ENCODE measurements at places on chromosomes 1 and 21. TPM values are rescaled to one million over a fixed set of nuclear protein-coding genes. Genes with fewer than 3 reads are reported as not detected.

GRCh38 chr1:38084700-38085099 is 38.1 kb upstream of the POU3F1 start:
- no peak for DNase-seq

GRCh38 chr1:207896547-207896946 is 14.4 kb downstream of the CD34 start:
- DNase-seq: no peak

- no peak for DNase-seq
These were observed 88.6 kb upstream of the SPATA6 start for GRCh38 chr1:48560577-48560976.

DNA sequence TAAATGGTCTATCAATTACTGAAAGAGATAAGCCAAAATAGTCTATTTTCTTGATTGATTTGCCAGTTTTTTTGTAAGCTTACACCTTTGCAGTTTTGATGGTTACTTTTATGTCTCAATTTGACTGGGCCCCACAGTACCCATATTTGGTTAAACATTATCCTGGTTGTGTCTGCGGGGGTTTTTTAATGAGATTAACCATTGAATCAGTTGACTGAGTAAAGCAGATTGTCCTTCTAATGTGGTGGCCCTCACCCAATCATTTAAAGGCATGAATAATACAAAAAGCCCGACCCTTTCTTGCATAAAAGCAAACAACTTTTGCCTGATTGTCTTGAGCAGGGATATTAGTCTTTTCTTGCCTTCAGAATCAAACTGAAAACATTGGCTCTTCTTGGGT is 650.0 kb upstream of the RGS18 start:
- DNase-seq: no peak

GRCh38 chr1:169160845-169161495 is 54.5 kb downstream of the ATP1B1 start:
- no peak for DNase-seq

- no peak for DNase-seq
These were observed 259.6 kb upstream of the RRP15 start for GRCh38 chr1:218025454-218025853.

GRCh38 chr1:108719656-108720435 is 7.1 kb downstream of the FNDC7 start:
- no peak for DNase-seq

- DNase-seq: peak; percentile 86
These were observed 11.7 kb upstream of the HSD11B1 start for GRCh38 chr1:209692745-209693504.

DNA sequence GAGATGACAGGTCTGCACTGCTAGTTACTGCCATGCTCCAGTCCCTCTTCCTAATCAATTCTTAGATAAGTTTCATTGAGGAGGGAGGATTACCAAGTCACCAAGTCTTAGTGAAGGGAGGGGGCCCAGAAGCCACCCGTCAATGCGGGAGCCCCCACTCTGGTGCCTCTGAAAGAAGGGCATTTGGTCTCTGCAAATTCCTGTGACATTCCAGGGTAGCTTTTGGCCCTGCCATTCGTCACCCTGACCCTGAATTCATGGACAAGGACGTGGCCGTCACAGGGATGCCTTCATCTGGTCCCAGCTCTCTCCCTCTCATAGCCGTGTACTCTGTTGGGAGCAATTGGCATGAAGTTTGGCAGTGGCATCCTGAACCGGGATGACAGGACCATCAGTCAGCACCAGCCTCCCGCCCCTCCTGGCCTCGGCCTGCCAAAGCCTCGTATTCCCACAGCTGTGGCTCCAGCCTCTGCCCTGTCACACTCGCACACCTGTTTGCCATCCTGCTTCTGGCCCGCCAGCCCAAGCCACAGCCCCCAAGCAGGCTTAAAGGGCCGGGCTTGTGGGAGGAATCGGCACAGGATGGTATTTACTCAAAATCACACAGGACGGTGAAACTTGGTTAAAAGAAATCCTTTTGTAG is 150.7 kb downstream of the CLIC6 start:
- DNase-seq: no peak

GRCh38 chr1:41467673-41468072 is 16.8 kb downstream of the EDN2 start:
- DNase-seq: no peak

DNA sequence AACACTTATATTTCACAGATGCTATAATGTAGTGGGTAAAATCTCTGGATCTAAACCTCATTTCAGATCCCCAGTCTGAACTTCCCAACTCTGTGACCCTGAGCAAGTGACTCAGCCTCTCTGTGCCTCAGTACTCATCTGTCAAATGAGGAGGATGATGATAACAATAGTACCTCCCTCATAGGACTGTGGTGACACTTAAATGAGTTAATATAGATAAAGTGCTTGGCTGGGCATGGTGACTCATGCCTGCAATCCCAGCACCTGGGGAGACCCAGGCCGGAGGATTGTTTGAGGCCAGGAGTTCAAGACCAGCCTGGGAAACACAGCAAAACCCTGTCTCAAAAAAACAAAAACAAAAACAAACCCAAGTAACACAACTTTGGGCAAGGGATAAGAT is 4.7 kb upstream of the ECE1 start:
- no peak for DNase-seq

DNA sequence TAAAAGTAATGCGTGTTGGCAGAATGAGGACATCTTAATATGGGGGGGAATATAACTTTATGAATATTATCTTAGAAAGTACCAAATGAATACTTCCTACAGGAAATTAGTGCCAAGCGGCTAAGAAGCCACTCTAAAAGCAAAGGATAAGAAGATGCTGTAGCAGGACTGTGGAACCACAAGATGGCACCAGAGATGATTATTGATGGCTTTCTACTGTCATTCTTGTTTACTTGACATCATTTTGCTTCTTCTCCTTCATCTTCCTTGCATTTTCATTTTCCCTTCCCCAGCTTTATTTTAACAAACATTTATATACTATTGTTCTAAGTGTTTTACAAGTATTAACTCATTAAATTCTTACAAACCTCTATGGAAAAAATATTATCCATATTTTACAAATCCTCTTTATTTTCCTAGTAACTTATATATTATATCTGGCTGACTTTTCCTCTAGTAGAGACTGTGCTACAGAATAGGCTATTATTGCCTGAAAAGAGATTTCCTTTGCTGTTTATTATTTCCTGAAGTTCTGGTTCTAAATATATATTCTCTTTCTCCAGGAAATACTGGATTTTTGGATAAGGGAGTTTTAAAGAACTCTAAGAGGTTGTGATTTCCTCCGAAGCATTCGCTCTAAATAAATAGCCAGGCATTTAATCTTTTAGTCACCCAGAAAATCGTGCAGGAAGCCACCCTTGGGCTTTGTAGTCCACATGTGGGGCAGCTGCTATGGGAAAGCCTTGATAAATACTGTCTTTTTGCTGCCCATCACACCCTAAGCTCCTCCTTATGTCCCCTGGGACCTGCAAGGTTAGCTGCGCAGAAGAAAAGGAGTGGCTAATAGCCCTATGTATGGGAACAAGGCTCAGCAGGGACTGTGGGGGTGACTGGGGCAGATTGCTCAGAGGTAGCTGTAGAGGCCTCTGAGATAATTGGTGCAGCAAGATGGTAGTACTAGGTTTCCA is 69.8 kb downstream of the TPR start:
- no peak for DNase-seq

- no peak for DNase-seq
These were observed 71.9 kb downstream of the OBSCN start for GRCh38 chr1:228279722-228280105.

- DNase-seq: no peak
These were observed 411.1 kb downstream of the PRDM2 start for GRCh38 chr1:14111121-14111520.

DNA sequence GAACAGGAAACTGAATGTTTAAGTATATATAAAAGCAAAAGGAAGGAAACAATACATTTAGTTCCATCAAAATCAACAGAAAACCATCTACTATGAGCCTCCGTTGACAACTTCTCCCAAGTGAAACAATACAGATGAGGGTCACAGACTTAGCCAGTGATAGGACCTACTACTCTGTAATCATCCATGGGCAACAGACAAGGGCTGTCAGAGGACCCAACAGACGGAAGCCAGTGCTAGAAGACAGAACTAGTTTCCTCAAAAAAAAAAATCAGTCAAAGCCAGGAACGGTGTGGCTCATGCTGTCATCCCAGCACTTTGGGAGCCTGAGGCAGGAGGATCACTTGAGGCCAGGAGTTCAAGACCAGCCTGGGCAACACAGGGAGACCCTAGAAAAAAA is 20.6 kb downstream of the RERE start:
- DNase-seq: no peak

GRCh38 chr1:35058988-35059387 is 20.2 kb upstream of the ZMYM1 start:
- DNase-seq: no peak

- DNase-seq: no peak
These were observed 57.1 kb downstream of the RAP1GAP start for GRCh38 chr1:21612057-21612456.

DNA sequence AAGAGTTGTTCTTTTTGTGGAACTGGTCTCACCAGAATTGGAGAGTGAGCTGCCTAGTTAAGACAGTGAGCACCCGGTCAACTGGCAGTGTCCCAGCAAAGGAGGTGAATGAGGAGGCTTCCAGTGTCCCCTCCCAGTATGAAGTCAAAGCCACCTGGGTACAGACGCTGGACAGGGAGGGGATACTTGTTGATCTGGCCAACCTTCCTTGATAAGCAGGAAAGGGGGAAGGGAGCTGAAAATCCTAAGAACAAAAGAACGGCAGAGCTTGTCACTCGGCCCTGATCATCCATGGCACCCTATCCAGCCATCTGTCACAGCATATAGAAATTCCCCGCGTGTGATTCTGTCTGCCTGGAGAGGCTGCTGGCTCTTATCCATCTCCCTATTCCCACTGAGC is 91.5 kb downstream of the SSBP3 start:
- DNase-seq: no peak

The CHAF1B gene
- total RNA-seq: 0.76 TPM

The LY9 gene
- 0.29 TPM for total RNA-seq

The GBP2 gene
- total RNA-seq: 18.9 TPM

The F13B gene
- not detected for total RNA-seq

The BNIPL gene
- 0.40 TPM for total RNA-seq

The GNAT2 gene
- total RNA-seq: not detected

The OPRD1 gene
- not detected for total RNA-seq

The RCSD1 gene
- 53.4 TPM for total RNA-seq

The BTG3 gene
- 23.1 TPM for total RNA-seq

The LCE1D gene
- not detected for total RNA-seq

The UBXN10 gene
- total RNA-seq: 5.1 TPM

The LIN28A gene
- not detected for total RNA-seq

The HRNR gene
- total RNA-seq: not detected

The DSCAM gene
- total RNA-seq: not detected

The SHISAL2A gene
- not detected for total RNA-seq

The CHI3L1 gene
- total RNA-seq: 1.3 TPM

The MCOLN3 gene
- 18.4 TPM for total RNA-seq

All from right cardiac atrium (tissue), 5 donors.